ENCODE measurements at places on chromosomes 6 and 20. TPM values are rescaled to one million over a fixed set of nuclear protein-coding genes. Genes with fewer than 3 reads are reported as not detected.

SLC24A3 gene
- total RNA-seq = 1.4 TPM

GGTLC1 gene
- total RNA-seq = not detected

C20orf141 gene
- not detected for total RNA-seq

DNA sequence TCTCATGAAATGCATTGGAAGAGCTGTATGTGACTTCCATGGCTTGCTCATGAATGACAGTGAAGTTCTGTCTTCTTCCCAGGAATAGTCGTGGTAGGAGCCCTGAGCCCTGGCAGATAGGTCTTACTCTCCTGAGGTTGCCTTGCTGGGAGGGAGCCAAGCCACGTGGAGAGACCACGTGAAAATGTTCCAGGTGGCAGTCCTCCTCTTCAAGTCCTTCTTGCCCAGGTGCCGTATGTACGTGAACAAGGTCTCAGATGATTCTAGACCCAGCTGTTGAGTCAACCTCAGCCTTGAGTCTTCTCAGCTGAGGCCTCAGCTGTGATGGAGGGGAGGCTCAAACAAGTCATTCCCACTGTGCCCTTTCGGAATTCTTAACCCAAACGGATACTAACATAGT, 192.4 kb upstream of the PRDM1 start:
- DNase-seq = no peak

- DNase-seq = no peak
Measured at GRCh38 chr20:60587986-60588385, 629.8 kb downstream of the CDH26 start.

DNA sequence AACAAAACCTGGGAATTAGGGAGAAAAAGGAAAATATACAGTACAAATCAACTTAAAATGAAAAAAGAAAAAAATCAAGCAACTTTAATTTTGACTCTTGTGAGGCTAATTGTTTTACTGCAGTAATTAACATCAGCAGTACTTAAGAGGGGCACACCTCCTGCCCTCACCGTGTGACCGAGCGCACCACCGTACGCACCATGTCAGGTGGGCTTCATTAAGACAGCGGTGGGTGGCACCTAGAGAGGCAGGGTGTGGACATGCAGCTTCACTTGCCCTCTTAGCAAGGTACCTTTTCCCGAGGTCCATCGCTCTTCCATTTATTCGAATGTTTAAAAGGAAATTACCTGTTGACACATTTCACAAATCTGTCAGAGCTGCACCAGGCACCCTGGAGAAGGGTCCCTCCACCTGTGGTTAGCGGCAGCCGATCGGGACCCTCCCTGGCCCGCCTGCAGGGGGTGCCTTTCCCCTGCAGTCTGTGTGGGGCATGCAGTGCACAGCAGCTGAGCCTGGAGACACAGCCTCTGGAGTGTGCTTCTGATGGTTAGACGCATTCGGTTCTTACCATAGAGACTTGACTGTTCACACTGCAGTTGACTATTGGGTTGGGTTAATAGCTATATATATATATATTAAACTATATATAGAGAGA, 184.1 kb downstream of the TMEM242 start:
- DNase-seq = no peak

DNA sequence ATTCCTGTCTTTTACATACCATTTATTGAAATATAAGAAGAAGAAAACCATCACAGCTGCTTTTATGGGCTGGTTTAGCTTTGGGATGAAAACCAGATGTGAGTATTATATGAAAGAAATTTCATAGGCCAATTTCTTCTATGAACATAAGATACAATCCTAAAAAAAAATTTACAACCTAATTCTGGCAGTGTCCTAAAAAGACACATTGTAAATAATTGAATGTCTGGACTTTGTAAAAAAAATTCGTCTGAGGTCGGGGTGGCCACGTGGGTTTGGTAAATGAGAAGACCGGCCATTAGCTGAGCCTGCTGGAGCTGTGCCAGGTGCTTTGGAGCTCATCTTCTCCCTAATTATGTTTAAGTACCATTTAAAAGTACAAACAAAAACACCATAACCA, 26.8 kb downstream of the DACT2 start:
- no peak for DNase-seq

DNA sequence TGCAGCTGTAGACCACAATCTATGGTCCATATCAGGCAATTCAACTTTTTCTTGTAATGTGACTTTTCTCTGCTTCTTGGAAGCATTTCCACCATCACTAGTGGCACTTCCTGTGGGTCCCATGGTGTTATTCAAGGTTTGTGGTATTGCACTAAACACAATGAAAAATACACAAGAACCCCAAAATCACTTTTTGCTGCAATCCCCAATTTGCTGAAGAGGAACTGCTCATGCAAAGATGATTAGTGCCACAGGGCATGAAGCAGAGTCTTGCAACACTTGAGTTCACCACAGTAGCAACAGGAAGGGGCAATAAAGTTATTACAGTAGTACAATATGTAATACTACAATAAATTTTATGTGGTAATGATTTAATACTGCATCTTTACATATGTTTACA, 16.8 kb upstream of the TAAR1 start:
- no peak for DNase-seq

DNA sequence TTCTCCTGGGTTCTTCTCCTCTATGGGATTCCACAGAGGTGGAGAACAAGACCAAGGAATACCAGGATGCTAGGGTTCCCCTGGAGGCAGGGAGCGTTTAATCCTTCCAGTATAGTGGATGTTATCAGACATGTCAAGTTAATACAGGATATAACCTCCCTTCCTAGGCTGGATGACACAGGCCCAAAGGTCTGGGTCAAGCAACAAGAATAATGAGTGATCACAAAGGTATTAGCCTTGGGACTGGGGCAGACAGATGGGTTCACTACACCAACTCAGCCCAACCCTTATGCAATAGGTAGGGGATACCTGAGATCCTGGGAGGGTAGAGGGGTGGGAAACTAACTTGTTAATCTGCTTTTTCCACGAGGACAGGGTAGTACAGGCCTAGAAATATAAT, 690.3 kb downstream of the HTR1B start:
- DNase-seq = no peak

- DNase-seq = no peak
Measured at GRCh38 chr20:30812739-30813411, 444.6 kb upstream of the DEFB115 start.
